Keratinocyte (primary cell): ENCODE measurements at places on chromosomes 2 and 18. TPM values are rescaled to one million over a fixed set of nuclear protein-coding genes. Genes with fewer than 3 reads are reported as not detected.

MARCO gene
- polyA plus RNA-seq = 0.06 to 0.17 TPM (median 0.13 TPM) in 3 replicates

TMSB10 gene
- polyA plus RNA-seq = 1,787 to 7,245 TPM (median 3,595 TPM) in 3 replicates

MBP gene
- 30.7 to 38.7 TPM (median 35.6 TPM) in 3 replicates for polyA plus RNA-seq

ANKRD62 gene
- polyA plus RNA-seq = not detected in 3 replicates

DNA sequence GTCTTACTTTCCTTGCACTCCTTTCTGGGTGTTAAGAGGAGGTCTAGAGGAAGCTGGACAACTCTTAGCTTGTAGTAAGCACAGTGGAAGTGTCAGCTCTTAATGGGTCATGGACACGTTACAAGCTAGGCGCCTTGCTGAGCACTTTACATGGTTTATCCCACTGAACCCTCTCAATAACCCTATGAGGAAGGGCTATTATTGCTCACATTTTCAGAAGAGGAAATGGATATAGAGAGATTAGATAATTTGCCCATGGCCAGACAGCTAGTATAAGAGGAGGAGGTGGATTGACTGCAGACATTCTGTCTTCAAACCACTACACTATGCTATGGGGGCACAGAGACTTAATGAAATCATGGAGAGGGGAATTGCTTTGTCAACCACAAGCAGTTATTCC is 8.3 kb upstream of the IL1RN start:
- DNase-seq = no peak
- H3K27ac ChIP-seq = peak overlapping the region; percentile 11
- H3K4me1 ChIP-seq = peaks cover 67% of the 10 kb centered on the region
- peak overlapping the region; percentile 75 for H3K4me3 ChIP-seq

- no peak for DNase-seq
- no peak overlapping the region for H3K27ac ChIP-seq
- H3K4me3 ChIP-seq = no peak overlapping the region
- no peaks in the 10 kb centered on the region for H3K36me3 ChIP-seq
Measured at GRCh38 chr2:207897541-207898353, 127.6 kb downstream of the PLEKHM3 start.

DNA sequence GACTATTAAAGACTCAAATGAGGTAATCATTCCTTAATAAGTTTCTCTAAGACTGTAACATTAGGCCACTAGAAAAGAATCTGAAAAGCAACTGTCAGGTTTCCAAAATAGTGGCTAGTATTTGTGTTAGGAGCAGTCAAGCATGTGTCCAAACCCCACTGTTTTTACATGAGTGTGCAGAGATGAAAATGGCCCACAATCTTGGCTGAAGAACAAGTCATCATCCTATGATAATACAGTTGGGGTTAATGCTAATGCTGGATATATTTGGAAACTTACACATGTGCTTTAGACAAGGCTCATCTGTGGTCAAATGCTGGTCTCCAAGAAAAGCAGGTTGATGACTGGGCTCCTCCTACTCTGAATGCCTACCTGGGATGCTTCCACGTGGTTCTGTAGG is 73.6 kb downstream of the MAIP1 start:
- no peaks in the 10 kb centered on the region for H3K36me3 ChIP-seq
- H3K4me1 ChIP-seq = no peaks in the 10 kb centered on the region
- no peak overlapping the region for H3K4me3 ChIP-seq
- no peak overlapping the region for H3K27ac ChIP-seq
- no peaks in the 10 kb centered on the region for H3K27me3 ChIP-seq

DNA sequence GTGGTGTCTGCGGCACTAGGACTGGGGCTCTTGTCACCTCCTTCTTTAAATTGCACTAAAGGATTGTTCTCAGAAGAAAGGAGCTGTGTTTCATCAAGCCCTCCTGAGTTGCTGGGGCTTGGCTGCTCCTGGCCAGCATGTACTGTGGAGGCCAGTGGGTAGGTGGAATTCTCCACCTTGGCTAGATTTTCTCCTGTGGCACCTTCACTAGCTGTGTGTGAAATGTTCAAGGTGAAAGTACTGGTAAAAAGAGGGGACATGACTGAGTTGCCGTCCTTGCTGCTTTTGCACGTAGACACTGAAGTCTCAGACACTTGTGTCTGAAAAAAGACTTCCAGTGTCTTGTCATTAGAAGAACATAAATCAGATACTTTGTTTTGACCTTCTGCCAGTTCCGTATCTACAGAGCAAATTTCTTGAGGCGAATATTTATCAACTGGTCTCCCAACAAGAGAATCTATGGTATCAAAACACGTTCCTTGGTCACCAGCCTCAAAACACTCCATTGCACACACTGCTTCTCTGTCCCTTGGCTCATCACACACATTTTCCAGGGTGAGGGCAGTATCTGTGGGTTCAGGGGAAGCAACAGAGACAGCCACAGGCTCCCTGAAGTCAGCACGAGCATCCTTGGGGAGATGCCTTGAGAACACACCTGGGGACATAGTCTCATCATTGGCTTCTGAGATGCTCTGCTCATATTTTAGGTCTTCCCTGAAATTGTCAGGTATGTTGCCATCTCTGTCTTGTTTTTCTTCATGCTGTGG is 91.4 kb downstream of the ALPK2 start:
- peaks cover 3% of the 10 kb centered on the region for H3K27me3 ChIP-seq
- no peaks in the 10 kb centered on the region for H3K36me3 ChIP-seq
- no peak for DNase-seq
- no peak overlapping the region for H3K27ac ChIP-seq
- peaks cover 19% of the 10 kb centered on the region for H3K4me1 ChIP-seq

DNA sequence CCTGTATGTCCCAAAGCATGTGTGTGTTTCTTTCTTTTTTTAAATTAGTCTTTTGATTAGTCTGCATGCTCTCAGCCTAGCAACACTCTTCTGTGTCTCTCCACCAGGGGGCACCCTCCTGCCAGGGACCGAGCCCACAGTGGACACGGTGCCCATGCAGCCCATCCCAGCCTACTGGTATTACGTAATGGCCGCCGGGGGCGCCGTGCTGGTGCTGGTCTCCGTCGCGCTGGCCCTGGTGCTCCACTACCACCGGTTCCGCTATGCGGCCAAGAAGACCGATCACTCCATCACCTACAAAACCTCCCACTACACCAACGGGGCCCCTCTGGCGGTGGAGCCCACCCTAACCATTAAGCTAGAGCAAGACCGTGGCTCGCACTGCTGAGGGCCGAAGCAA is 93.8 kb downstream of the NRP2 start:
- H3K27ac ChIP-seq = peak overlapping the region; percentile 76
- peaks cover 38% of the 10 kb centered on the region for H3K4me1 ChIP-seq
- no peak overlapping the region for H3K4me3 ChIP-seq
- no peak for DNase-seq

GRCh38 chr2:70111752-70112591 is 24.7 kb downstream of the PCBP1 start:
- no peak for DNase-seq
- H3K27ac ChIP-seq = no peak overlapping the region
- no peaks in the 10 kb centered on the region for H3K36me3 ChIP-seq
- no peak overlapping the region for H3K4me3 ChIP-seq

- H3K27me3 ChIP-seq = peaks cover 13% of the 10 kb centered on the region
- DNase-seq = no peak
- H3K27ac ChIP-seq = no peak overlapping the region
- peaks cover 13% of the 10 kb centered on the region for H3K4me1 ChIP-seq
- peak overlapping the region; percentile 50 for H3K4me3 ChIP-seq
Measured at GRCh38 chr2:202035089-202035940, 1.7 kb downstream of the FZD7 start.

- H3K27me3 ChIP-seq = no peaks in the 10 kb centered on the region
- no peak overlapping the region for H3K27ac ChIP-seq
- no peaks in the 10 kb centered on the region for H3K4me1 ChIP-seq
- H3K4me3 ChIP-seq = no peak overlapping the region
- no peak for DNase-seq
Measured at GRCh38 chr2:142786918-142787702, 90.4 kb upstream of the KYNU start.

DNA sequence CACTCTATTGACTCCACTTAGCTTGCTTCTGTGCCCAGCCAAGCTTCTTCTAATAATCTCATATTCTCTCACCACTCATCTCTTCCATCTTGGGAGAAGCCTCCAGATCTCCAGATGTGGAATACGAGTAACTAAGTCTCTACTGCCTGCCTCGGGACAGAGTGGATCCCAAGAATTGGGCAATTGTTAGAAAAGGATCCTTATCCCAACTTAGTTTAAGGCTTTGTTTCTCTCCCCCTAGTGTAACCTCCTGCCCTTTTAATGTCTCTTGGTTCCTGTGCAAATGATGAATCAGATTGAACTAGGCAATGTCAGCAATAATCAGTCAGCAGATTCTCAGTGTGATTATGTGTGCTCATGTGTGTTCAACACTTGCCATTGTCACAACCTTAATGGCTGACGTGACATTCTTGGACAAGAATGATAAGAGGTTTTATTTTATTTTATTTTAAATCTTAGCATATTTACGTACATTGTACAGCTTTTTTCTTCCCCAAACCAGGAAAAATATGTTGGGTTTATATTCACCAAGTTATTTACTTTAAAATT is 59.7 kb downstream of the MYO3B start:
- peaks cover 7% of the 10 kb centered on the region for H3K27me3 ChIP-seq
- no peak for DNase-seq
- no peak overlapping the region for H3K27ac ChIP-seq
- no peaks in the 10 kb centered on the region for H3K4me1 ChIP-seq
- no peak overlapping the region for H3K4me3 ChIP-seq
